ENCODE measurements at places on chromosomes 3 and 15. TPM values are rescaled to one million over a fixed set of nuclear protein-coding genes. Genes with fewer than 3 reads are reported as not detected.

GOLGA8Q gene
- 2.8 TPM for total RNA-seq

C3orf52 gene
- total RNA-seq, result 2.0 TPM

LRRC31 gene
- total RNA-seq, result not detected

FSTL1 gene
- total RNA-seq, result 526 TPM

C15orf62 gene
- not detected for total RNA-seq

GPR27 gene
- total RNA-seq, result not detected

FEZF2 gene
- total RNA-seq, result not detected

BFSP2 gene
- total RNA-seq, result not detected

CKMT1A gene
- total RNA-seq, result 0.16 TPM

SCN11A gene
- not detected for total RNA-seq

TEX264 gene
- total RNA-seq, result 54.4 TPM

CAPN7 gene
- 22.1 TPM for total RNA-seq

VIPR1 gene
- not detected for total RNA-seq

DUOX1 gene
- under 0.01 TPM for total RNA-seq

SEMA5B gene
- not detected for total RNA-seq

ZNF502 gene
- total RNA-seq, result 4.6 TPM

ABHD10 gene
- 34.4 TPM for total RNA-seq

MYRIP gene
- 0.16 TPM for total RNA-seq

FOXL2 gene
- total RNA-seq, result under 0.01 TPM

LINS1 gene
- total RNA-seq, result 6.3 TPM

TIMP4 gene
- total RNA-seq, result 12.0 TPM

GABPB1 gene
- 39.9 TPM for total RNA-seq

PAQR5 gene
- total RNA-seq, result 2.8 TPM

LRTM1 gene
- not detected for total RNA-seq

GOLGA6L10 gene
- total RNA-seq, result 1.1 TPM

C15orf61 gene
- total RNA-seq, result 1.7 TPM

GMNC gene
- not detected for total RNA-seq

HERC2 gene
- total RNA-seq, result 39.7 TPM

ADAMTS17 gene
- total RNA-seq, result not detected

CAMP gene
- not detected for total RNA-seq

ZIC4 gene
- total RNA-seq, result not detected

SH2D7 gene
- not detected for total RNA-seq

FGF7 gene
- total RNA-seq, result 393 TPM

GOLGA8O gene
- total RNA-seq, result 2.9 TPM

IL12A gene
- total RNA-seq, result 0.17 TPM

ZNF385D gene
- 1.5 TPM for total RNA-seq

PRICKLE2 gene
- total RNA-seq, result 34.5 TPM

RARB gene
- total RNA-seq, result 11.7 TPM

HTR3E gene
- total RNA-seq, result not detected

UPK1B gene
- under 0.01 TPM for total RNA-seq

SKOR1 gene
- 0.16 TPM for total RNA-seq

SCG5 gene
- total RNA-seq, result 24.3 TPM

ARGFX gene
- total RNA-seq, result not detected

PLA2G4D gene
- not detected for total RNA-seq

ZIC1 gene
- total RNA-seq, result not detected

CLDN18 gene
- not detected for total RNA-seq

FBXW12 gene
- not detected for total RNA-seq

MYLK gene
- 524 TPM for total RNA-seq

SMCO1 gene
- not detected for total RNA-seq

ACY1 gene
- total RNA-seq, result 34.7 TPM

CCRL2 gene
- 0.16 TPM for total RNA-seq

IL5RA gene
- under 0.01 TPM for total RNA-seq
